ENCODE measurements at places on chromosomes 7 and 10. TPM values are rescaled to one million over a fixed set of nuclear protein-coding genes. Genes with fewer than 3 reads are reported as not detected.
A peak's percentile ranks its signal among the peaks of the same experiment; 100 is the strongest.

The FAM170B gene
- total RNA-seq = not detected

- DNase-seq = no peak
These were observed 77.0 kb upstream of the PHYHIPL start for GRCh38 chr10:59099481-59099880.

DNA sequence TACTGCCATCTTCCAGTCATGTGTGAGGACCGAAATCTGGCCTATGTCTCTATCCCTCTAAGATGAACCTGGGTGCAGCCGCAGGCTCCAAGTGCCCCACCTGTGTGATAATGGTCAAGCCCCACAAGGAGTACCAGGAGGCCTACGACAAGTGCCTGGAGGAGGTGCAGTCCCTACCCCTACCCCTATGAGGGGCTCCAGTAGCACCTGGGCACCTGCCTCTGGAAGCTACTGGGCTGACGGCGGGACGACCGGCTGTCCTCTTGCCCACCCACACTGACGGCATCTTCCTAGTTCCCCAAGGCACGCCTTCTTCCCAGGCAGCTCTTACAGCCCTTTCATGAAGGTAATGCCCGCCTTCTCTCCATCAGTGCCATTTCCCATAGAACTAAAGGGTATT lies 47.4 kb downstream of the HOXA1 start:
- no peak for DNase-seq

DNA sequence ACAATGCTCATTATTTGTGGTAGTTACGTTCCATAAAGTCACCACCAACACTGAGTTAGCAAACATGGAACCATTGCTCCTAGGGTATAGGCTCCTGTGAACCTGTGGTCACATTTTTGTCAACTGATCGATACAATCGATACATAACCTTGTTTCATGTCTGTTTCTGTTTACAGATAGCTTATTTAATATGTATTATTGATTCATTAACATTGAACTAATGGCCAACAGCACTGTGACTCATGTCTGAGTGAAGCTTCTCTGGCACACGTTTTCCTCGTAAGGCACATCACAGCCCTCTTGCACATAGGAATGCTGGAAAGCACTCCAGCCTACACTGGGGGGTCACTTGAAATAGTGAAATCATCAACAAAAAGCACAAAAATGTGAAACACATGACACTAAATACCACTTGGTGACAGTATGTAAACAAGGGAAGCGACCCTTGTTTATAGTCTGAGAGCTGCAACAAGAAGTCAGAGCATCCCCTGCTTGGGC lies 27.0 kb downstream of the GHRHR start:
- DNase-seq = no peak

The ANXA8L1 gene
- 0.86 TPM for total RNA-seq

DNA sequence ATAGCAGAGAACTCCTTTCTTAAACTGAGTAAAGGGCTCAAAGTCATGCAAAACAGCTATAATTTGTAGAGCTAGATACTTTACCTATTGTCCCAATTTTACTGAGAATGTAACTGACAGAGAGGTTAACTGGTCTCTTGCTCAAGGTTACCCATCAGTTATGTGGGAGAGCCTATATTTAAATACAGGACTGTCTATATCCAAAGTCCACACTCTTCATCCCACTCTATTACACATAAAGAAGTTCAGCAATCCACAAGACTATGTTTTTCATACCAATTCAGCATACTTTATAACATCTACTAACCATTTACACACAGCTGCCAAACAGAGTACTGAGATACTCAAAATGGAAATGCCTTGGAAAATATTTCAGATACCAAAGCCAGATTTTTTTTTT lies 100.2 kb downstream of the MICU1 start:
- DNase-seq = no peak

The SNCG gene
- 2.0 TPM for total RNA-seq

DNA sequence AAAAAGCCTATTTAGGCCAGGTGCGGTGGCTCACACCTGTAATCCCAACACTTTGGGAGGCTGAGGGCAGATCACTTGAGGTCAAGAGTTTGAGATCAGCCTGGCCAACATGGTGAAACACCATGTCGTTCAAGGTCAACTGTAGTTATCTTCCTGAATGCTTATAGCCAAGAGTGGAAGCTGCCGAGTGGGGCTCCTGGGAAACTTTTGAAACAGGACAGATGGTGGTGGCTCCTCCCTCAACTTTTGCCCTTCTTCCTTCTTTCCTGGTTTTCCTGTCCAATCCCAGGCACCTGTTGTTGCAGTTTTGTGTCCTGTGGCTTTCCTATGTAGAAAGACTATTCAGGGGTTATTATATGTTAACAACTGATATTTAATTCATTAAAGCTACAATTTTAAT lies 8.7 kb upstream of the PPIA start:
- DNase-seq = no peak

The SPDYE1 gene
- total RNA-seq = not detected

DNA sequence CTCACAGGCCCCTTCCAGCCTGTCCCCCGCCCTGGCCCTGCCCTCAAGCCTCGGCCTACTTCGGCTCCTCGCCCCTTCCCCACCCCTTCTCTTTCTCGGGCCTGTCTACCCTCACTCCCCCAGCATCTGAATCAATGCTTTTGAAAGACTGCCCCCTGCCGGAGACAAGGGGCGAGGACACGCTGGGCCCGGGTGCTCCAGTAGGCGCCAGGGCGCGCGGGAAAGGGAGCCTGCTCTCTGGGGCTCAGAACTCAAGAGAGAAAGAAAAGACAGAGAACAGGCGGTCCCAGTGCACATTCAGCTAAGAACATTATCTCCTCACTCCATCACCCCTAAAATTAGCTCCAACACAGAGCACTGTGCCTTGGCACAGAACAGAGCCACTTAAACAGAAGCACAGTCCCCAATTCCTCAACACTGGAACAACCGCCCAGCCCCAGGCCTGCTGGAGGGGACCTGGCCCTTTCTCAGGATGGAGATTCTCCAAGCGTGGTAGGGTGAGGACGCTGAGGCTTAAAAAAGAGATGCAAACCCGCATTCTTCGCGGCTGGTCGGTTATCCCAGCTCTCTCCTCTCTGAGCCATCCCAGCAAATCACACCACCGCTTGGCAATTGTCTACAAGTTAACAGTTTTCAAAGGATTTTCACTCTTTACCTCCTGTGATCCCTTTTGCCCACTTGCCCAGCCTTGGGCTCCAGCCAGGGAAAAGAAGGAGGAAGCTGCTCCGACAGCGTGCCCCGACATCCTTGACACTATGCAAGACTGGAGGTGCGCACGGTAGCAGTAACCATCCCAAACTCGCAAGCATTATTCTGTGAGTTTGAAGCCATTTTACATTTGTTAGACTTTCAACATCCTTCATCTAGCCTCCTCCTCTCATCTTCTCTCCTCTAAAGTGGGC lies 2.1 kb downstream of the GIGYF1 start:
- peak; percentile 77 for DNase-seq

DNA sequence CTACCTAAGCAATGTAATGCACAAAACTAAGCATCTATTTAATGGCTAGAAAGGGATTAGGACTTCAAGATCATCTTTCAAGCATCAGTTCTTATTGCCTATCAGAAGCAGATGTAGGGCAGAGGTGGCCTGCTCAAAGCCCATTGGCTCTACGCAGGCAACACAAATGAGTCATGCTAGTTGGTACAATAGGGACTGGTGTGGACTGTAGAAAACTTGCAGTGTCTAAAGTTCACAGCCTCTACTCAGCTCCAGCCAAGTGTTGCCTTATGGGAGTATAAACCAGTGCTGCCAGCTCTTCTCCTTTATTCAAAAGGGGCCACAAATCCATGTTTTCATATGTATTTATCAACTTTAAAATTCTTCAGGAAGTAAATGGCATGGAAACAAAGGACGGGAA lies 31.7 kb downstream of the ASAH2 start:
- DNase-seq = no peak

GRCh38 chr7:41855798-41856197 lies 152.9 kb upstream of the INHBA start:
- DNase-seq = no peak

DNA sequence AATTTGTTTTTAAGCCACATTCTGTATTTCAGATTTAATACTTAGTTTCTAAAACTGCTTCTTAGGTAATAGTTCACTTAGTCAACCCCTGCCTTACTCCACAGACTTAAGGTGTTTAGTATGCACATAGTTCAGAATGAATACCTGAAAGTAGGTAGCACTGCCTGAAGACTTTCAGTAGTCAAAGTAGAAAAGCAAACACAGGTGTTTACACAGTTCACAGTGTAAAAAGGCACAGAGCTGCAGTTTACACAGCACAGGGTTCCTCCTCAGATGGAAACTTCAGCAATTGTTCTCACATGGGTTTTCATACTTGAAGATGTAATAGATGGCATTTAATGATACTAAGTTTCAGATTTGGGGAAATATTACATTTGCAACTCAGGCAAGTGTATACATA lies 3.1 kb upstream of the PKD1L1 start:
- DNase-seq = no peak

The NPY4R2 gene
- not detected for total RNA-seq

- DNase-seq = no peak
These were observed 239.5 kb upstream of the PLXNA4 start for GRCh38 chr7:132815696-132816311.

- DNase-seq = no peak
These were observed 137.3 kb downstream of the TCERG1L start for GRCh38 chr10:131174211-131174565.

The UPK3BL2 gene
- 8.5 TPM for total RNA-seq

The NKX1-2 gene
- total RNA-seq = 0.05 TPM

GRCh38 chr7:45890902-45891461 lies 2.7 kb downstream of the IGFBP1 start:
- DNase-seq = no peak

The SLC16A12 gene
- total RNA-seq = 0.38 TPM

GRCh38 chr10:101294109-101294508 lies 59.9 kb upstream of the BTRC start:
- no peak for DNase-seq

DNA sequence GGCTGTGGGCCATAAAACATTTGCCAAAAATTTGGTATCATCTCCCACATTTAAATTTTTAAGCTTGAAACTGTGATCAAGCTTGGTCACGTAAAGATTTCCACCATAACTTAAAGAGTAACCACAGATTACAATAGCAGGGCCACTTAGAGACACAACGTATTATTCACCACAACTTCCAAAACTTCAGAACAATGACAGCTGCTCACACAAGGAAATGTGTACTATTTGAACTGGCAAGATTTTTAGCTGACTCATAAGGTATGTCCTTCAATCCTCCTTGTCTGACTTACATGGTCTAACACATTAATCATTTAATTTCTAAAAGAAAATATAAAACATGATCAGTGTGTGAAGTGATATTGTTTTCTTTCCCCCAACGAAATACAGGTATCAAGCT lies 234.5 kb downstream of the PARD3 start:
- DNase-seq = no peak

The TMEM229A gene
- not detected for total RNA-seq

DNA sequence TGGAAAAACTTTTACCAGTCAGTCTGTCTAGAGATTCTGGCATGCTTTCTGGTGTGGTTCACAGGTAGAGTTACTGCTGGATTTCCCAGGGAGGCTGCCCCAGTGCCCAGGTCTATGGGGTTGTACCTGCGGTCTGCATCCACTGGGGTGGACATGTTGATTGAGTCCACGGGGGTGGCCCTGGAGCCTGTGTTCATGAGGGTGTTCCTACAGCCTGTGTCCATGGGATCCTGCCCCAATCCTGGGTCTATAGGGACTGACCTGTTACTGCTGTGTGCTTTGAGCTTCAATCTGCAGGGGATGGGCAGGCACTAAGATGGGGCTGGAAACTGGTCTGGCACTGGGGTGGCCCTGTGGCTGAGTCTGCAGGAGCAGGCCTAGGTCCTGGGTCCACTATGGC lies 54.5 kb upstream of the PRPS1L1 start:
- DNase-seq = no peak

GRCh38 chr10:128835361-128835760 lies 631.7 kb upstream of the MGMT start:
- no peak for DNase-seq

DNA sequence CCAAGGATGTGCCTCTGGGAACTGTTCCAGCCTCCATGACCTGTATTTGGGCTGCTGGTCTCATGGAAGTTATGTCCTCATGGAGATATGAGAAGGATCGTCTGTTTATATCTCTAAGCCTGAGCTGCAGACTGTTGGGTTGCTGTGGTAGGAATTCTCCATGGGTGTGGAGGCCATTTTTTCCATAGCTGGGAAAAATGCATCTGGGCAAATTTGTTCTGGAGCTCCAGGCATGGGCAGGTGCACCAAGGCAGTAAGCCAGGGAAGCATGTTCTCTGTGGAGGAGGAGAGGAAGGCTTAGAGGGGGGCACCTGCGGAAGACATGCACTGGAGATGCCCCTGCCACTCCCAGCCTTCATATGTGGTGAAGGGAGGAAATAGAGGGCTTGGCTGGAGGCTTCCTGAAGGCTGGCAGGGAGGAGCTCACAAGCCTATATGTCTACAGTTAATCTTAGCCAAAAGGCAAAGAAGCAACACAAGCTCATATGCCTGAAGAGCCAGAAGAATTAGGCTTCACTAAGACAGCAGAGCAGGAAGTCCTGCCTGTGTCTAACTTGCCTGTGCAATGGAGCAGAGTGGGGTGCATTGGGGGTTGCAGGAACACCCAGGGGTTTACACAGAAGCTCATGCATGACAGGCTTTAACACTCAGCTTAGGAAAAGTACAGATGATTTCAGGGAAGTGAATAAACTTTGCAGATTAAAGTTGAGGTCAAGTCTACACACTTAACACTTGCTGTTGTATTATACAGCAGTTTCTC lies 35.1 kb upstream of the CXCL12 start:
- DNase-seq = no peak

GRCh38 chr10:102781090-102781920 lies 37.6 kb downstream of the WBP1L start:
- DNase-seq = no peak

GRCh38 chr7:153943457-153943856 lies 108.7 kb upstream of the DPP6 start:
- no peak for DNase-seq

DNA sequence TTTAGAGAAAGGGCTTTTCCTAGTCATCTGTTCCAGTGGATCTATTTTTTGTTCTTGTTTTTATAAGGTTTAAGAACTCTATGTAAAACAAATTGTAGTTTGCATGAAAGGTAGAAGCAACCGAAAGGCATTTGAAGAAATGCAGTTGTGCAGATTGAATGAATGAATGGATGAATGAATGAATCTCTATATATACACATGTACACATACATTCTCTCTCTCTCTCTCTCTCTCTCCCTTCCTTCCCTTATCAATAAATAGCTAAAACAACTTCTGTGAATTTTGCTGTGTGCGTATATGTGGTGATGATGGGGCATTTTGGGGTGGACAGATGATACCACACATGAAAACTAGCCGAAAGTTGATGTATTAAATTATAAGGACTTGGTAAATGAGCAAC lies 32.4 kb downstream of the ANLN start:
- DNase-seq = no peak

The SLC26A5 gene
- total RNA-seq = 0.33 TPM

- no peak for DNase-seq
These were observed 33.1 kb downstream of the MYL10 start for GRCh38 chr7:101595766-101596537.

GRCh38 chr10:57799625-57800024 lies 468.1 kb downstream of the IPMK start:
- no peak for DNase-seq

DNA sequence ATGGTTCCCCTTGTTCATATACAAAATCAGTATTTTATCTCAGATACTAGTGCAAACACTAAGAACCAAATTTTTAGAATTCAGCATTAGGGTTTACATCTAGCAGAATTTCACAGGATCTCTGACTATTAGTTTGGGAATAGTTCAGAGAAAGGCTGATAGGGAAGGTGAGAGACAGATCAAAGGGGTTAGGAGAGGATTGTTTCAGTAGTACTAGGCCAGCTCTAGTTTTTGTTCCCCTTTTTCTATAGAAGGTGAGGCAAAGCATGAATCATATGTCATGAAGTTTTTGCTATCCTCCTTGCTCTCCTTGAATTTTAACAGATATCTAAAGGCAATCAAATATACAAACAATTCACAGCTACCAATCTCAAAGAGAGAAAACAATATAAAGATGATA lies 26.1 kb upstream of the CTNNA3 start:
- DNase-seq = no peak

Data from left lobe of liver (tissue), 2 donors.